ENCODE measurements at places on chromosomes 12 and 14.

GRCh38 chr14:102838501-102838900, 61.3 kb downstream of the TRAF3 start:
- no peak for DNase-seq

- no peak for DNase-seq
Observed at GRCh38 chr12:52910248-52910883, 5.5 kb upstream of the KRT8 start.

- no peak for DNase-seq
Observed at GRCh38 chr14:76951166-76951565, 77.3 kb downstream of the IRF2BPL start.

- DNase-seq = no peak
Observed at GRCh38 chr14:60628892-60629291, 20.4 kb downstream of the SIX1 start.

- no peak for DNase-seq
Observed at GRCh38 chr14:24397639-24398292, 1.0 kb upstream of the NYNRIN start.

- no peak for DNase-seq
Observed at GRCh38 chr14:37116933-37117849, 55.2 kb downstream of the SLC25A21 start.

DNA sequence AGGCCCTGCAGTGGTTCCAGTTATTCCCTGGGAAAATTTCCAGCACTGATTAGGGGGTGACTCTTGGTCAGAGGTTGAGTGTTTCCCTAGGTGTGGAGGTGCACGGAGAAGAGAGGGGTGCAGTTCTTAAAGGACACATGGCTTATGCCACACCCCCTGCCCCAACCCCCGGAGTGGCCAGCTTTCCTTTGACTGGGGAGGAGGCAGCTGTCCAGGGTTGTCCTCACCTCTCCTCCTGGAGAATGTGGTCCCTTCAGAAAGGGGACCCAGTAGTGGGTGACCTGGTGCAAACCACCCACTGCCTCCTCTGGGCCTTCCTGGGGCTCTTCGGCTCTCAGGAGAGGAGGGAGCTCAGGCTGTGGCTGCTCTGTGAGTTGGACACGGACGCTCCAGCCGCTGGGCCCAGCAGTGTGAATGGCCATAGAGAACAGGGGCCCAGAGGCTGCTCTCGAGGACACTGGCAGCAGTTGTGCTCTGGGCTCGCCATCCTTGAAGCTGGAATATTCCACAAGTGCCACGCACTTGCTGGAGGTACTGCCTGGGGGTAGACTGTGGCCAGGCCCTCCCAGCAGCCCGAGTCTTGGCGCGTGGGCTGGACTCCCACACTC, 13.6 kb downstream of the PACS2 start:
- DNase-seq = no peak

GRCh38 chr14:102604183-102604582, 11.7 kb downstream of the RCOR1 start:
- DNase-seq = no peak

DNA sequence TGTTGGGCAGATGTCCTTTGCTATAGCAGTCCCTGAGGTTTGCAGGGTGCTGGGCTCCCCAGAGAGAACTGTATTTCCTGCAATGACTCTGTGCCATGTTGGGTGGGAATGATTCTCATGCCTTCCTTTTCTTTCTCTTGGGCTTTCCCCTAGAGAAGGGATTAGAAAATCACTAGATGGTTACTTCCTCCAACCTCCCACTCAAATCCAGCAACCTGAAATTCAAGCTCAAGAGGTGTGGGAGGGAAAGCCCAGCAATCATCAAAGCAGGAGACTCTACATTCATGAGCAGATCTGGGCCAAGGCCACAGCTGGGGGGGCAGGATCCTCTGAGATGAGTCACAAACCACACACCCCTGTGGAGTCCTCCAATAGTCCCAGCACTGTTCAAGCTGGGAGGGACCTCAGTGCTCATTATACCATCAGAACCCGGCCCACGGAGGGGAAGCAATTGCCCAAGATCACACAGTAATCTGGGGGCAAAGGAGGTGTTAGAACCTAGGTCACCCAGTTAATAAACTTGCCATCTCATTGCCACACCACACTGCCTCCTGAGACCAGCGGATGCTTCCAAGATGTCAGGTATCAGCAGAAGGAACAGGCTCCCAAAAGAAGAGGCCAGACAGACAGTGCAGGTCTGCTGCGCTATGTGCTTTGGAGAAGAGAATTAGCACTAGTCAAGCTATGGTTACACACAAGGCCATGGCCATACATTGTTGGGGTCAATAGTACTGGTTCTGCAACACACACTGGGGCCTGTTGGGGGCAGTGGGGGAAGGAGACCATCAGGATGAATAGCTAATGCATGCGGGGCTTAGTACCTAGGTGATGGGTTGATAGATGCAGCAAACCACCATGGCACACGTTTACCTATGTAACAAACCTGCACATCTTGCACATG, 65.7 kb downstream of the TTC9 start:
- no peak for DNase-seq

DNA sequence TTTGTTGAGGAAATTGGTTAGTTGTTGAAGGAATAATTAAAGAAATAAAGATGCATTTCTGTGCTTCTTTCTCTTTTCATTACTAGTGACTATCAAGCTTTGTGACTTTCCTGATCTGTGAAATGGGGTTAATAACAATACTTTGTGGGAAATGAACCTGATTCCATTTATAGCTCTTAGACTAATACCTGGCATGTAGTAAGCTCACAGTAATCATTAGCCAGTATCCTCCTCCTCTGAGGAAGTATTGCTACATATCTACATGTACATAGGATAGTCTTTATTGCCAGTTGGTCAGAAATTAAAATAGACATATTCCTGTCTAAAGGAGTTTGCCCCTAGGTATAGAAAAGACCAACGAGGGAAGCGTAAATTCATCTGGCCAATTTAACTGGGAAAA, 1.8 kb upstream of the CCDC198 start:
- no peak for DNase-seq

GRCh38 chr14:96663491-96664067, 133.6 kb upstream of the VRK1 start:
- DNase-seq = no peak

GRCh38 chr12:7352661-7353060, 48.8 kb downstream of the ACSM4 start:
- DNase-seq = no peak

GRCh38 chr14:99671235-99672224, 12.6 kb upstream of the CYP46A1 start:
- no peak for DNase-seq

GRCh38 chr12:12182703-12183365, 84.0 kb downstream of the LRP6 start:
- DNase-seq = peak; percentile 3

DNA sequence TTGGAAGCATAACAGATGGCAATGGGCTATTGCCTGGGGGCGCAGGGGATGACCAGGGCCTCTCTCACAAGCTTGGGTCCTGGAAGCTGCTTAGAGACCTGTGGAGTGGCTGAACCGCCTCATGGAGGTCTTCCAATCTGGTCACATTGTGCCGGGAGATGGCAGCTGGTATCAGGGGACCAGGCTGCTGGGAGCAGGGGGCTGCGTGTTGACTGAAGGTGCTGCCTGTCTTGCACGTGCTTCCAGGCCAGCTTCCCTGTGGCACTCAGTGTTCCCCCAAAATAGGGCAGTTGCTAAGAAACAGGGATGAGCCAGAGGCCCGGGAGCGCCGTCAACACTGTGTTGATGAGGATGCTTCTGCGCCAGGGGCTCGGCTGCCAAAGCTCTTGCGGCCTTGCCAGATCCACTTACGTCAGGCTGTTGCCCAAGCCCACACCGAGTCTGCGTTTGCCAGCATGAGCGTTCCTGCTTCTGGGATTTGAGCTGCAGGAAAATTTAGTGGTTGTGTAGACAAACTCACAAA, 39.8 kb downstream of the ELK3 start:
- DNase-seq = no peak

GRCh38 chr12:58528271-58528670, 392.0 kb downstream of the LRIG3 start:
- no peak for DNase-seq

DNA sequence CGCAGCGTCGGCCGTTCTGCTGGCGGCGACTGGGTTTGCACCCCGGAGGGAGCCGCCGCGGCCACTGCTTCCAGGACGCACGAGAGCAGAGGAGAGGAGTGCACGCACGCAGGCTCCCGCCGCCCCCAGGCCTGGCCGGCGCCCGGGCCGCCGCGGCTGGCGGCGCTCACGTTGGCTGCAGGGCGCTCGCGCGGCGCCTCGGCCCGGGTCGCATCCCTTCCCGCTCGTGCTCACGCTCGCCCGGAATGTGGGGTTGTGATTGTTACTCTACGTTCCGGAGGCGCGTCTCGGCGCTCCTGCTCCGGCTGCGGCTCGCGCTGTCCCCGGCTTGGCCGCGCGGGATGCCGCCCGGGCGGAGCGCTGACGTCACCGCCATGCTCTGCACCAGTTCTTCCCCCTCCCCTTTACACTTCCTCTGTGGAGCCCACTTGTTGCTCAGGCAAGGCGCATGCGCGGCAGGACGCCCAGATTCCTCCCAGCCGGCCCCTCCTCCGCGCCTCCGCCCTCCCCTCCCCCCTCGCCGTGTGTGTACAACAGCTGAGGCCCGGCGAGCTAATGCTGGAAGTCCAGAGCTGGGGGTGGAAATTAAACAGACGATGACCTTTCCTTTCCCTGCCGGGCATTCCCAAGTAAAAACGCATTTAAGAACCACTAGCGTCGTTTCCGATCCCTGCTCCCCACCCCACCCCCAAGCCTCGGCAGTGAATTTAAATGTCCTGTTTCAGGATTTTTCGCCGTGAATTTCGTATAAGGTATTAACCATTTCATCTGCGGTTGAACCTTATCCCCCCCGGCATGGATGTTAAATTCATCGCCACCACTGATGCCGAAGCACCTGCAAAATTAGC, at the start of gene IRF2BPL:
Gene IRF2BPL, minus strand, starts transcription at position 325 of the 848 bp plus-strand sequence. CDS start 916 bp downstream, outside the sequence.
- DNase-seq = peak; percentile 95

- no peak for DNase-seq
Observed at GRCh38 chr12:3303410-3304136, 187.4 kb upstream of the PRMT8 start.

GRCh38 chr12:124779161-124780141, 84.2 kb downstream of the SCARB1 start:
- DNase-seq = no peak

- peak; percentile 59 for DNase-seq
Observed at GRCh38 chr14:100679707-100680438, 46.8 kb upstream of the DLK1 start.

- DNase-seq = no peak
Observed at GRCh38 chr14:23660290-23661226, 24.4 kb downstream of the DHRS2 start.

DNA sequence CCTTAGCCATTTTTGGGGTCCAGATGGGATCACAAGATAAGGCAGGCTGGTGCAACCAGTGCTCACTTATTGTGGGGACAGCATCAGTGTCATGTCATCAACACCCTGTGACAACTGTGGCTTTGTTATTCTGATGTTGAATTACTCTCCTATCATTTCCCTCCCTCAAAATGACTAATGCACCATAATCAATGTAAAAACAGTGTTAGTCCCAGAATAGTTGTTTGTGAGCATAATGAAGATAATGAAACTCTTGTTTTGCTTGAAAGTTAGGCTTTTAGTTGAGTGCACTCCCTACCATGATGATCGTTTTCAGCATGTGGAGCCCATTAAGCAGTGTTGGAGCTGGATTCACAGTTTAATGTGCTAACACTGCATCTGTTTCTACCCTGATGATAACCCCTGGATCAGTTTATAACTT, 151.4 kb downstream of the TMTC2 start:
- DNase-seq = no peak

GRCh38 chr14:63155511-63156185, 48.6 kb upstream of the RHOJ start:
- DNase-seq = no peak

DNA sequence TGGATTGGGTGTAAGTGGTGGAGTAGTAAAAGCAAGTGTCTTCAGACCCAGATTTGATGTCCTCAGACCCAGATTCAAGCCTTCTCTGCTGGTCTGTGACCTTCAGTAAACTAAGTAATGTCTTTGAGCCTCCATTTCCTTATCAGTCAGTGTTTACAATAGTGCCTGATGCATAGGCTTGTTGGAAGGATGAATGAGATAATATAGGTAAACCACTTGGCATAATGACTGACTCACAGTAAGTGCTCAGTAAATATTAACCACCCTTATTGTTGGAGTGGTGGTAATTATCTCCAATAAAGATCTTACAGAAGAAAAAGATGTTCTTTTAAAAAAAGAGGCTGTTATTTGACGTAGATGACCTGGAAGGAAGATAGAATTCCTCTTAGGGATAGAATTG, 86.2 kb downstream of the IGF1 start:
- DNase-seq = no peak

GRCh38 chr12:97764700-97765099, 302.1 kb downstream of the RMST start:
- DNase-seq = no peak

DNA sequence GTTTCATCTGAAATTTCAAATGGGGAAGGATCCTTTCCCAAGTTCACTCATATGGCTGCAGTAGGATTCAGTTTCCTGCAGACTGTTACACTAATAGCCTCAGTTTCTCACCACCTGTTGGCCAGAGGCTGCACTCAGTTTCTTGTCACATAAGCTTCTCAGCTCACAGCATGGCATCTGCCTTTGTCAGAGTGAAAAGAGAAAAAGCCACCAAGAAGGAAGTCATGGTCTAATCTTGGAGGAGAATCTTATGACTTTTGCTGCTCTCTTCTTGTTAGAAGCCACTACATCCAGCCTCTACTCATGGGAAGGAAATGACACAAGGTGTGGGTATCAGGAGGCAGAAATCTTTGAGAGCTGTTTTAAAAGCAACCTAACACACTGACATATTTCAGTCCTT, 39.4 kb upstream of the BTG1 start:
- no peak for DNase-seq

GRCh38 chr12:53251477-53252348, 16.4 kb upstream of the ESPL1 start:
- DNase-seq = no peak

DNA sequence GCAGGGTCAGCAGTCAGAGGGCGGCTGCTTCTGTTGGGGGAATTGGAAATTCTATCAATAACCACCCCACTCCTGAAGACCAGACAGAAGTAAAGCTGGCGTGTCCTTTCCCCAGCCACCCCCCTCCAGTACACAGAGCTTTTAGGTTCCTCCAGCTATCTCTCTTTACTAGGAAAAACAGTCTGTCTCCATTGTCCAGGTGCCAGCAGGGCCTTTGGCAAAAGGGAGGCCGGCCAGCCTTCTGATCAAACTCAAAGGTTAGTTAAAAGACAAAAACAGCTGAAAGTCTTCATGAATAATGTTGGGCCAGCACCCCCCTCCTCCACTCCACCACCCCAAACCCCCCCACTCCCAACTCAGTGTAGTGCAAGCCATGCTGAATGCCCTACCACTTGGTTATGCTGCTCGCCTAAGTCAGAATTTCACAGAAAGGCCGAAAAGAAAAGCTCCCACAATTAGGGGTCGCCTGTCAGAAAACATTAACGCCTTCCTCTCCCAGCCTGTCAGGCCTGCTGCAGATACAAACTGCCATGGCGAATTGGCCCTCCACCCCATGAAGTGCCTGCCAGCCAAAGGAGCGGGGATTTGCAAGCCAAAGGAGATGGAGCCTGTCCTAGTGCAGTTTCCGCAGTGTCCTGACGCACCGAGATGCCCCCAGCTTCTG, 8.9 kb downstream of the ASCL1 start:
- no peak for DNase-seq

GRCh38 chr12:52903285-52903854, 1.5 kb downstream of the KRT8 start:
- DNase-seq = no peak

Data from right renal cortex interstitium (tissue), 3 donors.